ENCODE measurements at places on chromosomes 13 and 19.

DNA sequence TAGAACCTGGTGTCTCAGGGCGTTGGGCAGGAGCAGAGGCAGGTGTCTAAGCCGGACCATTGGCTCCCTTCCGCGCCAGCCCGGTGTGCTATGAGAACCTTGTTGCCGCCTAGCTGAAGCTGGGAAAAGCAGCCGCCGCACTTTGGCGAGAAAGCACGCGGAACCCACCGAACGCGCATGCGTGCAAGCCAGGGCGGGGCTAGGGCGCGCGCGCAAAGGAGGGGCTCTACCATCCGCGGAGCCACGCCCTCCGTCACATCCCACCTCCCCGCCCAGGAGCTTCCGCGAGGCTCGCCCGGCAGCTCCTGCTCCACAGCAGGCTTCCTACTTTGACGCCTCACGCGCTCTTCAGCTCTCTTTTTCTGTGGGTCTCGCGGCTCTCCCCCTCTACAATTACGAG lies 51.3 kb downstream of the WDR87 start:
- no peak for DNase-seq

GRCh38 chr13:28889086-28889732 lies 69.1 kb downstream of the MTUS2 start:
- no peak for DNase-seq

GRCh38 chr19:13784731-13785452 lies 10.4 kb upstream of the ZSWIM4 start:
- DNase-seq, result peak; percentile 73

DNA sequence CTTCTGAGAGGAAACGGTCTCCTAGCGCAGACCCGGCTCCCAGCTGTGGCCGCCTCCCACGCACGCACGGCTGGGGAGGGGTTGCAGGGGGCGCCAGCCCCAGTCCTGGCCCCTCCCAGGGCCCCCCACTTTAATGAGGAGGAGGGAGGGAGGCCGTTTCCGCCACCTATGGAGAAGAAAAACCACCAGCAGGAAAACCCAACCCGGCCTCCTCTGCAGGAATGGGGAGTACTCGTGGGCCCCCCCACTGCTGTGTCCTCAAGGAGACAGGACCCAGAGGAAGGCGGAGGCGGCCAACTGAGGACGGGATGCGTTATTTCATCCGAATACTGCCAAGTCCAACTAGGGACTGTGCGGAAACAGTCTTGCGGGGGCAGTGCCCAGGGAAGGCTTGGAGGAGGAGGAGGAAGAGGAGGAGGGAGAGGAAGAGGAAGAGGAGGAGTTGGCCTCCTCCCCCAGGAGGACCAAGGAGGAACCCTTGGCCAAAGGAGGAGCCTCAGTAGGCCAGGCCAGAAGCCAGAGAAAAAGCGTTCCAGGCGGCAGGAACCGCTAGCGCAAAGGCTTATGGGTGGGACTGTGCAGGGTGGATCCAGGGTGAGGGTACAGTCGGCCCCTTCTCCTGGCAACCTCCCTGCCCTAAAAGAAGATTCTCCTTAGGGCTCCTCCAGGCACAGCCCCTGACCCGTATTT lies 3.9 kb upstream of the SSBP4 start:
- DNase-seq, result no peak

DNA sequence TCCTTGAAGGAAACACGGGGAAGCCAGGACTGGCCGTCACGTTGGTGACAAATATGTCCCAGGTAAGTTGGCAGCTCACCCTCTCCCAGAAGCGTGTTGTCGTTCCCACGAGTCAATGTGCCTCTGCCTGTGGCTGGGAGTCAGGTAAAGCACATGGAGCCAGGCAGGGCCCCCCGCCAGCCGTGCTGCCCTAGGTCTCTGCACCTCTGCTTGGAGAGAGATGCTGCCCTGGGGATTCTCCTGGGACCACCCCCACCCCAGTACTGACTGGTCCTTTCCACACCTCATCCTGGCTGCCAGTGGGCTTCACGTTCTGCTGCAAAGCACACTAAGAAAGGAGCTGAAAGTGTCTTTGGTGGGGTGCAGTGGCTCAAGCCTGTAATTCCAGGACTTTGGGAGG lies 9.9 kb downstream of the ZNF114 start:
- no peak for DNase-seq

Measured in HuH-7.5 (cell line).